AG09319 (cell line): ENCODE measurements at places on chromosomes 1 and 21.

DNA sequence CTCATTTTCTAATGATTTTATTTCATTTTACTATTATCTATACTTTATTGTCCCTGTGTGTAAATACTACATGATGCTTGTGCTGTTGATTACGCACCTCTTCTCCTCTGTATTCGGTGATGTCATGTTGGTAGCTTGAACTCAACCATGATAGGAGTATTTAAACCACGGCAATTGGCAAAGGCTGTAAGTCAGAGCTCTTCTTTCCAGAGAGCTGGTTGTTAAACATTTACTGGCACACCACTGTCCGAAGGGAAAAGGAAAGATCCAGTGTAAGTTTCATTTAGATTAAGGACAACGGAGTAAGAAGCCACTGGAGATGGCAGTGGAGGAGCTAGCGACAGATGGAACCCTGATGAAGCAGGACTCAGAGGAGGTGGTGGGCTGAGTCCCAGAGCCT is 93.4 kb upstream of the KCNE2 start:
- DNase-seq: no peak

DNA sequence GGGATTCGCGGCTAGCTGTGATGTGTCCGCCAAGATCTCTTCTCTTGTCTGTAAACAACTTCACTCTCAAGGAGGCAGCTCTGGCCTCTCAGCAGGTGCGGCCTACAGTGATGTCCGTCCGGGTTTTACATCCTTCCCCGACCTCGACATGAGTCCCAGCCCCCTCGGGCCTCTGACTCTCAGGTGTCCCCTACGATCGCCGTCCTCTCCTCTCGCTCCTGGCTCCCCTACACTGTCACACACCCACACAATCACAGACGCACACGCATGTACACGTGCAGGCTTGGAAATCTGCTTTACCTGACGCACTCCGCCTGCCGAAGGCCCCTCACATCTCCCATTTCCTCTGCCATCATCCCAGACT is 797 bp upstream of the RSPH1 start:
- no peak for DNase-seq

GRCh38 chr1:200749090-200749489 is 10.4 kb downstream of the CAMSAP2 start:
- DNase-seq: no peak

GRCh38 chr1:192159781-192160180 is 1.5 kb downstream of the RGS18 start:
- no peak for DNase-seq

DNA sequence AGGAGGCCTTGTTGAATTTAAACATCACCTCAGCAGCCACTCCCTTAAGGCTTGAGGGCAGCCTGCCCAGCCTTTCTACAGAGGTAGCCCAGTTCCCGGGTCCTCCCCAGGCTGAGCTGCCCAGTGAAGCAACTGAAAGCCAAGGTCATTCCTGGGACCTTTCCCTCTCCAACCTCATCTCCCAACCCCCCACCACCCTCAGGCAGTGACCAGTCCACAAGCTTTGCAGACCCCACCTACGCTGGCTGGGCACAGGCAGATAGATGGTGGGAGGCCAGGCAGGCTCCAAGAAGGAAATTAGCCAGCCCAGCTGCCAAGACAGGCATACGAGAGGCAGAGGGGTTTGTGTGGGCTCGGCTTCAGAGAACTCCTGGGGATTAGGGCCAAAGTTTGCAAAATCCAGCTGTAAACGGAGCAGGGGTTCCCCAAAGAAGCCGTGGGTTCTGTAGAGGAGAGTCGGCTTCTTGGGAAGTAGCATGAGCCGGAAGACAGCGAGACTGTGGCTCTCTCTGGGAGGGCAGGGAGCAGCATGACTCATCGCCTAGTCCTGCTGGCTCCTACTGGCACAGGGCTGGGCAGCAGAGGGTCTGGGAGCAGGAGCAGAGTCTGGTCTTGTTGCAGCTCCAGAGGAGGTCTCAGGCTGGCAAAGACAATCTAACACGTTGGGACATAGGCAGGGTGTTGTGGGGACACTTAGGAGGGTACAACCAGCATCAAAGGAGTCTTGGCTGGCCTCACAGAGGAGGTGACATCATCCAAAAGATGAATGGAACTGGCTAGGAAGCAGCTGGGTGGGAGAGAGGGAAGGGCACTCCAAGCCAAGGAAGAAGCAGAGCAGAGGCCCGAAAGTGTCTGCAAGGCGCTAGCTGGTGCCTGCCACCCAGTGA is 2.8 kb upstream of the ZC3H12A start:
- DNase-seq: no peak

- DNase-seq: no peak
Observed at GRCh38 chr1:219302697-219303096, 129.0 kb downstream of the LYPLAL1 start.

GRCh38 chr1:112492076-112492475 is 16.7 kb upstream of the WNT2B start:
- no peak for DNase-seq

GRCh38 chr1:179493323-179493722 is 82.4 kb downstream of the NPHS2 start:
- DNase-seq: no peak

DNA sequence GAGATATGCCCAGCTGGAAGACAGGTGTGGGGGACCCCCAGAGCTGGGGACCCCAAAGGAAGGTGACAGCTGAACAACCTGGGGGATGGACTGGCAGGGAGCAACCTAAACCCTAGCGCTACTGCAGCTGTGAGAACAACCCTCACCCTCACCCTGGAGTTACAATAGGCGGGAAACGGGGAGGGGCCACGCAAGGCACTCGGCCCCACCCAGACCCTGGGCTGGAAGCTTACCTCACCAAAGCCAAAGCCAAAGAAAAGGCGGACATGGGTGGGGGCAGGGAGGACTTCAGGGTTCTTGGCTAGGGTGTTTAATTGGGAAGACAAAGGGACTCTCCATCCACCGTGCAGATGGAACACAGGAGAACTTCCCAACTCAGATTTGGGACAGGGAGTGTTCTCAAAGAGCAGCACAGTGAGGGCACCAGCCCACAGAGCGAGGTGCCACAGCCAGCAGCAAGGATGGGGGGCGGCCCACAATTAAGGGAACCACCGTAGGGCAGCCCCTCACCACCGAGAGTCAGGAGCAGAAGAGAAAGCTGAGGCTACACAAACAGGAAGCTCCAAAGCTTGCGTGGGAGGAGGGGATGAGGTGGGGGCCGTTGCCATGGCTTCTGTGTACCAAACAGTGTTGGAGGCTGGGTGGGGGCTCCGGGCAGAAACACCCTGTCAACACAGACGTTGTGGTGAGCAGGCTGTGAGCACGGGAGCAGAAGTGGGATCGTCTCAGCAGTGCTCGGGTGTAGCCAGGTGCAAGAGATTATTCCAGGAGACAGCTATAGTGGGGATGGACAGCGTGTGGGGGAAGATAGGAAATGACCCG is 1.9 kb downstream of the TAGLN2 start:
- no peak for DNase-seq

DNA sequence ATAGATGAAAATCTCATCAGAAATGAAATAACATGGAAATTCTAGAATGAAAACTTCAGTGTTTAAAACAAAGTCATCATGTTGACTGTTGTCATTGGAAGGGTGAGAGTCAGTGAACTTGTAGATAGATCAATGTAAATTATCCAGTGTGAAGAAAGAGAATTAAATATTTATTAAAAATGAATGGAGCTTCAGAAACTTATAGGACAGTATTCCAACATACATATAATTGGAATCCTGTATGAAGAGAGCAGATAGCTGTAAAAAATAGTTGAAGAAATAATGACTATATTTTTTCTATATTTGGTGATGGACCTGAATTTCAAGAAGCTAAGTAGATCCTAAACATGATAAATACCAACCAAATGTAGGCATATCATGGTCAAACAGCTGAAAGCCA is 60.0 kb downstream of the MAN1A2 start:
- no peak for DNase-seq

DNA sequence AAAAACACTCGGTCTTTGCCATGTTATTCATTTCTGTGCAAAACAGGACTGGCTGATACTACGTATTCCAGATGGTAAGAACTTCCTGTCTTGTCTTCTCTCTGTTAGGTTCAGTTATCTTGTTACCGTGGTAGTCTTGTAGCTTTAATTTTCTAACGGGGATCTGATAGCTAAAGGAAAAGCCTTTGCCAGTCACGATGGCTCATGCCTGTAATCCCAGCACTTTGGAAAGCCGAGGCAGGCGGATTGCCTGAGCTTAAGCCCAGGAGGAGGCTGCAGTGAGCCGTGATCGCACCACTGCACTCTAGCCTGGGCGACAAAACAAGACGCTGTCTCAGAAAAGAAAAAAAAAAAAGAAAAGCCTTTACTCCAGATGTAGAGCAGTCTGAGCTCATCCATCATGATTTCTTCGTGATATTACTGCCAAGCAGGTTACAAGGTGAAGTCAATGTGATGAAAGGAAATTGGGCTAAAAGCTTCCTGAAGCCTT is 11.1 kb upstream of the MSTO1 start:
- no peak for DNase-seq

GRCh38 chr21:28308516-28308915 is 684.2 kb downstream of the LTN1 start:
- DNase-seq: no peak
